Osteocyte (in vitro differentiated cells): ENCODE measurements at places on chromosomes 6 and 20. TPM values are rescaled to one million over a fixed set of nuclear protein-coding genes. Genes with fewer than 3 reads are reported as not detected.

HLA-DRB1 gene
- total RNA-seq, result not detected in 2 replicates

LAMA5 gene
- 201 and 204 TPM in 2 replicates for total RNA-seq

CFAP206 gene
- 0.30 and 0.44 TPM in 2 replicates for total RNA-seq

CABLES2 gene
- total RNA-seq, result 7.8 and 8.8 TPM in 2 replicates

SCGN gene
- not detected in 2 replicates for total RNA-seq

- no peak for DNase-seq
- H3K4me3 ChIP-seq, result no peak overlapping the region
- no peaks in the 10 kb centered on the region for H3K36me3 ChIP-seq
- no peaks in the 10 kb centered on the region for H3K27me3 ChIP-seq
- H3K27ac ChIP-seq, result peak overlapping the region; percentile 99
- H3K4me1 ChIP-seq, result peaks cover 58% of the 10 kb centered on the region
These were observed 291.2 kb upstream of the STXBP5 start for GRCh38 chr6:146912730-146913685.

DNA sequence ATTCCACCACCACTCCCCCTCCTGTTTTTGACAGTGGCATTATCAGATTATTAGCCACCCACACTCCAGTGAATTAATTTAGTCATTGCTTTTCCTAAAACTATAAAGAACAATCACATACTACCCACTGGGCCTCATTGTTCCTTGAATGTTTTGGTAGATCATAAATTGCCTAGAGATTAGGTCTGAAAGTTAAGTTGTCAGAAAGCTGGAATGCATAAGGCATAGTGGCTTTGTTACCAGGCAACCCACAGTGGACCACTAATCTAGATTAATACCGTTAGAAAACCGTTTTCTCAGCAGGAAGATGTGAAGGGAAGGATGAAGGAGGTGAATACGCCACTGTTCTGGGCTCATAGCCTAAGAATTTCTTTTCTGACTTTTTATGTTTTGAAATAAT, 75.6 kb downstream of the SAMD3 start:
- H3K36me3 ChIP-seq, result peaks cover 7% of the 10 kb centered on the region
- no peaks in the 10 kb centered on the region for H3K27me3 ChIP-seq
- H3K4me3 ChIP-seq, result no peak overlapping the region
- H3K4me1 ChIP-seq, result peaks cover 5% of the 10 kb centered on the region
- no peak overlapping the region for H3K27ac ChIP-seq

GRCh38 chr20:57781901-57782300, 72.1 kb upstream of the PMEPA1 start:
- H3K4me1 ChIP-seq, result no peaks in the 10 kb centered on the region
- H3K4me3 ChIP-seq, result no peak overlapping the region
- H3K36me3 ChIP-seq, result no peaks in the 10 kb centered on the region
- DNase-seq, result no peak

DNA sequence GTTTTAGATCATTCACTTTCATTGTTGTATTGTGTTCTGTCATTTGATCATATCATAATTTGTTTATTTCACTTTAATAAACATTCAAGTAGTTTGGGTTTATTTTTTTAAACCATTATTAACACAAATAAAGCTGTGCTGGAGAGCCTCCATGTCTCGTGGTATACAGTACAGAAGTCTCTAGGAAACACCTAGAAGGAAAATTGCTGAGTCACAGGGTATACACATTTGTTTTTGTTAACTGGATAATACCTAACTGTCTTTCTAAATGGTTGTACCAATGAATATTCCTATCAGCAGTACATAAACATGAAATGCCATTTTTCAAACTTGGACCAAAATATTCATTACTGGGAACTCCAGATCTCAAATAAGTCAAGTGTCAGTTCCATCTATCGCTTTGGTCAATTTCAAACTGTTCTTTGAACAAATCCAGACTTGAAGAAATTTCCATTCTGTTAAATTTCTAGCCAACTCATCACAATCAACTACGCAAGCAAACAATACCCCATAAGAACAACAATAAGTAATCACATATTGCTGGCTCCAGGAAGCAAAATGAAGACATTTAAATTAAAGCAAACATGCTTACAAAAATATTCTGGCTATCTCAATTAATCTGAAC, 138.1 kb downstream of the ATXN1 start:
- H3K27me3 ChIP-seq, result no peaks in the 10 kb centered on the region
- no peak overlapping the region for H3K4me3 ChIP-seq
- H3K36me3 ChIP-seq, result peaks cover 3% of the 10 kb centered on the region

GRCh38 chr6:39198528-39198927, 30.7 kb downstream of the KCNK5 start:
- H3K4me3 ChIP-seq, result no peak overlapping the region
- no peak for DNase-seq
- no peak overlapping the region for H3K27ac ChIP-seq
- no peaks in the 10 kb centered on the region for H3K36me3 ChIP-seq
- no peaks in the 10 kb centered on the region for H3K4me1 ChIP-seq

DNA sequence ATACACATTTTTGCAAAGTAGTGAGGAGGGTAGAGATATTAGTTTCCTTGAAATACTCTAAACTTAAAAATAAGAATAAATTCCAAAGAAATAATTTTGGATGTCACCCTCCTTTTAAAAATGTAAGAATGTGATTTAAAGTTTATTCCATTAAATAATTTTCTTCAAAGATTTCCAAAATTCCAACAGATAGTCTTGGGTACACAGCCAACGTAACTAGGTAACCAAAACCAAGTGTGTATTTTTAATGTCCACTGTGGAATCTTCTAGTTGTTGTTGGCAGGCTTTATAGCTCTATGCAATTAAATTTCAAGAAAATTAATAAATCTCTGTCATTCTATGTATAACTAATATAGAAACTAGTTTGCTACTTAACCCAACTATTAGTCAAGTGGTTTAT, 101.3 kb downstream of the COL21A1 start:
- peak overlapping the region; percentile 60 for H3K27ac ChIP-seq
- DNase-seq, result no peak
- no peaks in the 10 kb centered on the region for H3K27me3 ChIP-seq
- H3K36me3 ChIP-seq, result peaks cover 25% of the 10 kb centered on the region

DNA sequence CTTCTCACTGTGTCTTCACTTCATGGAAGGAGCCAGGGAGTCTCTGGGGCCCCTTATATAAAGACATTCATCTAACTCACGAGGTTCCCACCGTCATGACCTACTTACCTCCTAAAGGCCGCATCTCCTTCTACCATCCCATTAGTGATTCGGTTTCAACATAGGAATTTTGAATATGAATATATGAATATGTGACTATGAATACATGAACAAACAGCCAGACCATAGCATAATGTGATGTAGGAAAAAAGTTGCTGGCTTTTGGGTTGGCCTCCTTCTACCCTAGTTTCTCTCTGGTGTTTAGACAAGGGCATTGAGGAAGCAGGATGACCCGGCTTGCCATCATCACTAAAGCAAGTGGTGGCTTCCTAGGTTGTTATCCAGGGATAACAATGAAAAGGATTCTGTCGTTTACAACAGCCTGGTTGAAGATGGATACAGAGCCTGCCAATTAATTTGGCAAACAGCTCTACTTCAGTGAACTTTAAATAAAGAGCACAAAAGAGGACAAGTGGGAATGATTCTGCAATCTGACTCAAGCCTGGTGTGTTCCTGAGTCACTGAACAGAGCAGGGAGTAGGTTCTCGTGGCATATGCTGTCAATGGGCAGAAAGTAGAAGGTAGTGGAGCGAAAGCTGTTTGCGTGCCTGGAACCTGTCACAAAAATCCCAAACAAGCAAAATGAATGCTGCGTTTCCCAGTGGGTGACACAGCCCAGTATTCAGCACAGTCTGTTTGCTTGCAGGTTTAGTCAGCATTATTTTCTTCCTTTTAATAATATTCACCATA, 44.0 kb upstream of the DOK5 start:
- no peaks in the 10 kb centered on the region for H3K36me3 ChIP-seq
- H3K4me1 ChIP-seq, result no peaks in the 10 kb centered on the region
- DNase-seq, result no peak
- H3K27ac ChIP-seq, result no peak overlapping the region
- H3K27me3 ChIP-seq, result peaks cover 2% of the 10 kb centered on the region

DNA sequence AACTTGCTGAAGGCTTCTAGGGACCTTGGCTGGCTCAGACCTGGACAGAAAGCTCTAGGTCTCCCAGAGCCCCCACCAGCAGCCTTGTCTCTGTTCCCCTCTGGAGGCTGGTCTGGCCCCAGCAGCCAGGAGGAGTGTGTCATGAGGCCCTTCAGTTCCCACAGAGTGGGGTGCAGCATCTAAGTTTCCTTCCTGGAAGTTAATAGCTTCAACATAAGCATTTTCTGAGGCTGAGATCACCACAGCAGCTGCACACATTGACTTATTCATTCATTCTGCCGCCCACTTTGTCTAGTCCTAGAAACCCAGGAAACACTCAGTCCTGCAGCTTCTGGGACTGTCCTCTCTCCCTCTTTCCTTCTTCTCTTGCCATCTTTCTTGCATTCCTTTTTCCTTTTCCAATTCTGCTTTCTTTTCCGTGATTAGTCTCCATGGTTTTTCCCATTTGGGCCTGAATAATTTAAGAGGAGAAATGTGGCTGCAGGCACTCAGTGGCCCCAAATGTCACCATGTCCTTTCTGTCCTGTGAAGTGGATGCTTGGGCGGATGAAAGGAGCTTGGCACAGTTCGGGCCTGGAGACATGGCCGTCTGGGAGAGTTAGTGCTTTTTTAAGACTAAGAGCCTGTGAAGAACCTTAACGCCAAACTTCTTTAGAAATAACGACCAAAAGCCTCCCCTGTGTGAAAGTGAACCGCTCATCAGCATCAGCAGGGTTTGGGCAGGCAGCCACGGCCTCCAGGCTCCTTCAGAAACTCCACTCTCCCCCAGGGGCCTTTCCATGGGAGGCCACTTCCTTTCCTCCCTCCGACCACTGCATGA, 31.0 kb upstream of the PCMTD2 start:
- peaks cover 20% of the 10 kb centered on the region for H3K4me1 ChIP-seq
- no peaks in the 10 kb centered on the region for H3K36me3 ChIP-seq
- H3K27me3 ChIP-seq, result peaks cover 4% of the 10 kb centered on the region
- no peak overlapping the region for H3K4me3 ChIP-seq
- H3K27ac ChIP-seq, result peak overlapping the region; percentile 17

- peaks cover 3% of the 10 kb centered on the region for H3K27me3 ChIP-seq
- H3K4me1 ChIP-seq, result no peaks in the 10 kb centered on the region
- DNase-seq, result no peak
- H3K36me3 ChIP-seq, result peaks cover 1% of the 10 kb centered on the region
- no peak overlapping the region for H3K4me3 ChIP-seq
These were observed 580.7 kb downstream of the KIF16B start for GRCh38 chr20:15992564-15992963.

GRCh38 chr6:26122402-26122792, 35.2 kb downstream of the HFE start:
- peak overlapping the region; percentile 100 for H3K27ac ChIP-seq
- H3K4me3 ChIP-seq, result peak overlapping the region; percentile 97

GRCh38 chr6:11810039-11810541, 31.5 kb upstream of the ADTRP start:
- peak; percentile 89 for DNase-seq
- no peaks in the 10 kb centered on the region for H3K36me3 ChIP-seq
- no peaks in the 10 kb centered on the region for H3K27me3 ChIP-seq
- no peak overlapping the region for H3K4me3 ChIP-seq
- peaks cover 39% of the 10 kb centered on the region for H3K4me1 ChIP-seq

GRCh38 chr6:12555267-12555666, 161.3 kb upstream of the PHACTR1 start:
- no peaks in the 10 kb centered on the region for H3K27me3 ChIP-seq
- no peak for DNase-seq

DNA sequence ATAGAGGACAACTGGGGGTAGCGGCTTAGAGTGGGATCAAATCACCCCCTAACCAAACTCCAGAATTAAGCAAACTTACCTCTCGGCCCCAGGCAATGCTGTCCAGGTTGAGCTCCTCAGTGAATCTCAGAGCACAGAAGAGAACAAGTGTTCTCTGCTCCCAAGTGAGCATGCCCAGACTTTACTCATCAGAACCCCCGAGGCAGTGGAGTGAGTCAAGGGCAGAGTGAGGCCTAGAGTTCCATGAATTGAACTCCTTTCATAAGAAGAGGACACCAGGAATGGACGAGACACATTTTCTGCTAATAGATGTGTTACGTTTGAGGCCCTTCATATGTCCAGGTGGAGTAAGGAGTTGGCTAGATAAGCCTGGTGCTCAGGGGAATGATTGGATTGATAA, 134.0 kb upstream of the DTNBP1 start:
- H3K4me3 ChIP-seq, result no peak overlapping the region
- DNase-seq, result no peak
- no peak overlapping the region for H3K27ac ChIP-seq
- no peaks in the 10 kb centered on the region for H3K27me3 ChIP-seq
- H3K4me1 ChIP-seq, result peaks cover 31% of the 10 kb centered on the region

DNA sequence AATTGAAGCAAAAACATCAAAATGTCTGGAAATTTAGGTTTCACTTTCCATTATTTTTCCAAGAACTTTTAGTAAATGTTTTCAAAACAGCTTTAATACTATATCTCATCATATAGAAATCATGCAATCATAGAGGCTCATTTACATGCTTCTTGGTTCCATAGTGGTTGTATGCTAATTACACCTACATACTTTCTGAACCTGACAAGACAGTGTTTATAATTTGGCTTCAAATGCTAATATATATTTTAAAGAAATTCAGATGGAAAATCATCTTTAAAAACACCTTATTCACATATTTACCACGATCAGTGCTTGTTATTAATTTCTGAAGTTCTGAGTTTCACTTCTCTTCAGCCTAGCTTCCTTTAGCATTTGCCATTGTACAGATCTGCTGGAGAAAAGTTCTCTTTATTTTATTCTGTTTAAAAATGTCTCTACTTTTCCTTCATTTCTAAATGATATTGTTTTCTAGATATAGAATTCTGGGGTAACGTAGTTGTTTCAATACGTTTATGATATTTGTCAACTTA, 89.9 kb downstream of the PLCB1 start:
- no peak for DNase-seq
- H3K27ac ChIP-seq, result peak overlapping the region; percentile 93
- peaks cover 78% of the 10 kb centered on the region for H3K4me1 ChIP-seq
- no peaks in the 10 kb centered on the region for H3K36me3 ChIP-seq
- no peak overlapping the region for H3K4me3 ChIP-seq

GRCh38 chr6:119040229-119040628, 38.2 kb downstream of the FAM184A start:
- H3K4me3 ChIP-seq, result no peak overlapping the region
- H3K4me1 ChIP-seq, result no peaks in the 10 kb centered on the region
- DNase-seq, result no peak
- no peaks in the 10 kb centered on the region for H3K36me3 ChIP-seq
- no peak overlapping the region for H3K27ac ChIP-seq
